ENCODE measurements at places on chromosomes 7 and 10. TPM values are rescaled to one million over a fixed set of nuclear protein-coding genes. Genes with fewer than 3 reads are reported as not detected.

DNA sequence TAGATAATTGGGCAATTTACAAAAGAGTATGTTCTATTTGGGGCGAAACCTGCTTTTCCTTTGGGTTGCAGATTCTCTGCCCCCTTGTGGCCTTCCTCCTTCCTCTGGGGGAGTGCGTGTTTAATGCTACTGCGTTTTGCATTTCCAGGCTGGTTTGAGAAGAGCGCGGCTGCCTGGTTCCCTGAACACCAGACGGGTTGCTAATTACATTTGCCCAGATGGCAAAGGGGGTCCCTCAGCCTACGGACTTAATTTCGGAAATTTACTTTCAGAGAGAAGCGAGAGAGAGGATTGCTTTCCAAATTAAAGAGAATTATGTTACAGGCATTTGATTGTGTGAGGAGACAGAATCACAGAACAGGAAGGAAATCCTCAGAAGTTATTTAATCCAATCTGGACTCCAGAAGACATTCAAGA is 91.9 kb upstream of the JAZF1 start:
- peak; percentile 49 for DNase-seq
- no peak overlapping the region for H3K4me3 ChIP-seq
- H3K4me1 ChIP-seq: no peaks in the 10 kb centered on the region
- H3K36me3 ChIP-seq: no peaks in the 10 kb centered on the region
- no peak overlapping the region for H3K27ac ChIP-seq

DNA sequence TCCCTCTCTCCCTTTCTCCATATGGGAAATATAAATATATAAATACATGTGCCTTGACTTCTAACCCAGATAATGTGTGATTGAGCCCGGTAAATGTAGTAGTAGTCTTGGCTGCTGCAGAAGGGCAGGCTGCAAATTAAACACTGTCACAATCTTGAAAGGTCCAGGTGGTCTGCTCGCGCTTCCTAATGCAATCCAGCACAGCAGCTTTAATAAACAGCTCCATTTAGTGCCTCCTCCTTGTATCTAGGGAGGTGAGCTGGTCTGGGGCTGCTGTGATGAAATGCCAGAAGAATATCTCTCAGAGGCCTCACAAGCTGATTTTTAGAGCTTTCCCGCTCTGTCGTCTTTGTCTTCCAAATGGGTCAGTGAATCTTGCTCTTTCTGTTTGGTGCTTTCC is 782 bp downstream of the POU6F2 start:
- no peaks in the 10 kb centered on the region for H3K4me1 ChIP-seq
- peaks cover 44% of the 10 kb centered on the region for H3K27me3 ChIP-seq
- no peaks in the 10 kb centered on the region for H3K36me3 ChIP-seq
- no peak for DNase-seq

Gene CLEC2L
- 2.6 TPM for total RNA-seq

GRCh38 chr7:19091550-19092200 is 25.8 kb downstream of the TWIST1 start:
- no peak overlapping the region for H3K4me3 ChIP-seq
- no peaks in the 10 kb centered on the region for H3K4me1 ChIP-seq
- no peak overlapping the region for H3K27ac ChIP-seq
- DNase-seq: no peak
- no peaks in the 10 kb centered on the region for H3K36me3 ChIP-seq
- no peaks in the 10 kb centered on the region for H3K27me3 ChIP-seq

Gene CXCL12
- 56.5 TPM for total RNA-seq

DNA sequence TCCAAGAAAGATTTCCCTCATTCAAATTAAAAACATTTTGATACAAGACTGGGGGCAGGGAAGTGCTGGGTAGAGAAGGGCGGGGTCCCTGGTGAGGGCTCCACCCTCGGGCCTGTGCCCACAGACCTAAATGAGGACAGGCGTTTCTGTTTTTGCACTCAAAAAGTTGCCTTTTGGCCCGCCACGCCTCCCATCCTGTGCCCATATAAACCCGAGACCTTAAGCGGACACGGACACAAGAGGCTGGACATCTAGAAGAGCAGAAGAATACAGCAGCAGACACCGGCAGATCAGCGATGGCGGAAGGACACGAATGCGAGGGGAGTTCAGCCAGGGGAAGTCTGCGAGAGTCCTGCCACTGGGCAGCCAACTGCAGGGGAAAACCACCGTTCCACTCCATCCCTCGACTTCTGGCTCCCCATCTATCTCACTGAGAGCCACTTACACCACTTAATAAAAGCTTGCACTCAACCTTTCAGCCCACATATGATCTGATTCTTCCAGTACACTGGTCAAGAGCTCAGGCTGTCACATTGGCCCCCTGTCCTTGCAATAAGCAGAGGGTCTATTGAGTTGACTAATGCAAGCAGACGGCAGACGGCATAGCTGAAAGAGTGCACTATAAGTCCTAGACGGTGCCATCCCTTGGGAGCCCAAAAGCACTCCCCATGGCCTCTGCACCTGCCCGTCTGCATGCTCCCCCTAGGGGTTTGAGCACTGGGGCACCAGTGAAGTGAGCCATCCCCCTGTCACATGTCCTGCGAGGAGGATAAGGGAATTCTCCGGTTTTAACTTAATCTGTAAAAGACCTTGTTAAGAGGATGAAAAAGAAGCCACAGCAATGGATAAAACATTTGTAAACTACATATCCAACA is 181.8 kb upstream of the PRSS1 start:
- H3K36me3 ChIP-seq: no peaks in the 10 kb centered on the region
- no peak overlapping the region for H3K4me3 ChIP-seq
- no peak for DNase-seq
- no peak overlapping the region for H3K27ac ChIP-seq
- peaks cover 22% of the 10 kb centered on the region for H3K4me1 ChIP-seq

DNA sequence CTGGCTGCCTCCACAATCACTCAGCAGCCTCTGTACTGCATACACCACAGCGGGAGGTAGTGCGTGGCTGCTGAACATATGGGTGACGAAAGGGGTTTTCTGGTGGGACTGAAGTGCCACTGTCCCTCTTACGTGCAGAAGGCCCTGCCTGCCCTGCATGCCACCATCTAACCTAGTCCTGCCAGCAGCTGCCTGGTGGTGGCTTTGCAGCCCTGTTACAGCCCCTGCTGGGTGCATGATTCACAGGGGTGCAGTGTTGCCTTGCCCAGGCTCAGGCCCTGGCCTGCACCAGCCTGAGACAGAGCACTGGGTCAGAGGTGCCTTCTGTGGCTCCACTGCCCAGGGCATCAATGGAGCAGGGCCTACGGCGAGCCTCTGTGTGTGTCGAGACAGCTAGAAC is 50.1 kb downstream of the SYPL1 start:
- peaks cover 20% of the 10 kb centered on the region for H3K4me1 ChIP-seq
- H3K36me3 ChIP-seq: no peaks in the 10 kb centered on the region
- no peak overlapping the region for H3K27ac ChIP-seq
- DNase-seq: no peak
- H3K27me3 ChIP-seq: no peaks in the 10 kb centered on the region

DNA sequence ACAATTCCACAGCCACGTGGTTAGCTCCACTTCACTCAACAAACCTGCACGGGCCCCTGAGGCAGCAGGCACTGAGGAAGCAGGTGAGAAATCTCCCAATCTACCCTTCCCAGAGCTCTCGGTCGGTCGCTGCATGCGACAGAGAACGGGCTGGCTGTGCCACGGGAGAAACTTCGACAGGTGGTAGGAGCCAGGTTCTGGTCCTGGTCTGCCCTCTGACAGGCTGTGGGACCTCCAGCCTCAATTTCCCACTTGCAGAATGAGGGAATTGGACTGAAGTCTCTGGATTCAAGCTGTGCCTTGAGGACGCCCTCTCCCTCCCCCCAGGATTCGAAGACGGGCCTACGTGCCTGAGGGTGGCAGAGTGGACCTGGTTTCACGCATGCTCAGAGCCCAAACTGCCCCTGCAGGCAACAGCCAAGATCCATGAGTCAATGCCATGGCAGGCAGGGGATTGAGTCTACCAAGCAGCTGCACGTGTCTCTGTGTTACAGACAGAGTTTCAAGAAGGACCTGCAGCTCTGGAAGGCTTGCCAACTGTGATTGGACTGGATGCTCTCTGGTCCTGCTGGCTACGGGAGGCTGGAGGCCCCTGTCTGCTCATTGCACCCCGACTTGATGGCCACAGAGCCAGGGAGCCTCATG is 215.0 kb downstream of the USP6NL start:
- H3K4me1 ChIP-seq: peaks cover 15% of the 10 kb centered on the region
- H3K4me3 ChIP-seq: no peak overlapping the region
- no peaks in the 10 kb centered on the region for H3K36me3 ChIP-seq
- H3K27ac ChIP-seq: no peak overlapping the region
- DNase-seq: no peak

- H3K27me3 ChIP-seq: no peaks in the 10 kb centered on the region
- H3K4me3 ChIP-seq: no peak overlapping the region
- no peaks in the 10 kb centered on the region for H3K4me1 ChIP-seq
- no peak for DNase-seq
- no peak overlapping the region for H3K27ac ChIP-seq
These were observed 18.2 kb downstream of the DPYSL4 start for GRCh38 chr10:132204781-132205473.

Data from thymus (tissue), 14 donors.